Kidney tubule cell (primary cell): ENCODE measurements at places on chromosomes 4 and X.

- no peak for DNase-seq
These were observed 104.1 kb upstream of the SCOC start for GRCh38 chr4:140269369-140269768.

DNA sequence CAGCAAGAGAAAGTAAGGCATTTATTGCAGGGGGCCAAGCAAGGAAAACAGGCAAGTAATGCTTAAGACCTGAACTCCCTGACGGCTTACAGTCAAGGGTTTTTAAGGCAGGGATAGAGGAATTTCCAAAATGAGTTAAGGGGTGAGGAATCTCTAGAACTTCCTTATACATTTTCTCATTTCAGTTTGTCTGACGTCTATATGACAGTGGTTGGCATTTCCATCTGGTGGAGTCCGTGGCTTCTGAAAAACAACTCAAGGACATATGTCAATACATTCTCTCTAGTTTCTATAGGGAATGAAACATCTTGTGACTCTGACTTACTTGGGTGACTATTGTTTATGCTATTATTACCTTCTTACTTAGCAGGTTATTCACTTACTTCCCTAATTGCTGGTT lies 19.3 kb upstream of the GUCY2F start:
- no peak for DNase-seq

DNA sequence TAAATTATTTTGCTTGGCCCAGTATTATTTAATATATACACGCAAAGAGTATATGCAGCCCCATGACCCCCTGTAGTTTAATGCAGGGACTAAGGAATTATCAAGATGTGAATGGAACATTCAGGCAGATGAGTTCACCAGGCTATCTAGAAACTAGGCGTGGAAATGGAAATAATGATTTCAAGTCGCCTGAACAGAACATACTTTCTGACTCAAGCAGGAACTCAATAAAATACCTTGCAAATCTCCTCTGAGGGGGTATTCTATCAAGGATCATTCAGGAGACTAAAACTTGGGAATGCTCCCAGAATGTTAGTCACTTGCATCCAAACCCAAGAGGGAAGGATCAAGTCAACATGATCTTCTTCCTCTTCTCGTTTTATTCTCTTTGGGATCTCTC lies 59.6 kb upstream of the RASSF6 start:
- DNase-seq: peak; percentile 89

DNA sequence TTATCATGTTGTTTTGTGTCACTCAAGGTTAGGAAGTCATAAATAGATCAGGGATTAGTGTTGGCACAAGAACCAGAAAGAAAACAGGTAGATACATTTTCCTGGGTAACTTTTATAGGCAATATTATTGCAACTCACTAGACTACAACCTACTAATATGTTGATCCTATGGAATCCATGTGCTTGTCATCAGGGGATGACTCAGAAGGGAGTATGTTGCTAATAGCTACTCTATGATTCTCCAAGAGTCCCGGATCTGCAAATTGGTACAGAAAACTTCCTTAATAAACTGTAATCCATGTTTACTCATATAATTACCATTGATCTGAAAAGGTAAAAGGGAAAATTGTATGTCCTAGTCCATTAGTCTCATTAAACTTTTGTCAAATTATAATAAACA lies 11.7 kb upstream of the GNRHR start:
- no peak for DNase-seq

- peak; percentile 91 for DNase-seq
These were observed 144.1 kb downstream of the SOWAHB start for GRCh38 chr4:76753814-76754213.

GRCh38 chrX:10965174-10965798 lies 145.8 kb upstream of the HCCS start:
- DNase-seq: no peak

DNA sequence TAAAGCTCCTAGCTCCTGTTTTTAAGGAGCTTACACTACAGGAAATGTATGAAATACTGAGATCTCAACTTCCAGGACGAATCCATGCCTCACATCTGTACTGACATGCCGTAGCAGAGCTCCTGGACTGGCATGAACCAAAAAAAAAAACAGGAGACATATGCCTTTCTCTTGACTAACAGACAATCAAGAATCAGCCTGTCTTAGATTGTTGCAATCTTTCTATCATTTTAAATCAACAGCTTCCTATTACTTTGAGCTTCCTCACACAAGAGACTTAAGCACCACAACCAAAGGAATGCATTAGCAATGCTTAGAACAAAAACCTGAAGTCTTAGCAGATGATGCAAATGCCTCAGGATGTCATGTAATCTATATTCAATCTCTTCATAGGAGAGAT lies 34.7 kb upstream of the AREG start:
- DNase-seq: peak; percentile 37

GRCh38 chrX:37677243-37677642 lies 8.3 kb upstream of the XK start:
- DNase-seq: no peak

DNA sequence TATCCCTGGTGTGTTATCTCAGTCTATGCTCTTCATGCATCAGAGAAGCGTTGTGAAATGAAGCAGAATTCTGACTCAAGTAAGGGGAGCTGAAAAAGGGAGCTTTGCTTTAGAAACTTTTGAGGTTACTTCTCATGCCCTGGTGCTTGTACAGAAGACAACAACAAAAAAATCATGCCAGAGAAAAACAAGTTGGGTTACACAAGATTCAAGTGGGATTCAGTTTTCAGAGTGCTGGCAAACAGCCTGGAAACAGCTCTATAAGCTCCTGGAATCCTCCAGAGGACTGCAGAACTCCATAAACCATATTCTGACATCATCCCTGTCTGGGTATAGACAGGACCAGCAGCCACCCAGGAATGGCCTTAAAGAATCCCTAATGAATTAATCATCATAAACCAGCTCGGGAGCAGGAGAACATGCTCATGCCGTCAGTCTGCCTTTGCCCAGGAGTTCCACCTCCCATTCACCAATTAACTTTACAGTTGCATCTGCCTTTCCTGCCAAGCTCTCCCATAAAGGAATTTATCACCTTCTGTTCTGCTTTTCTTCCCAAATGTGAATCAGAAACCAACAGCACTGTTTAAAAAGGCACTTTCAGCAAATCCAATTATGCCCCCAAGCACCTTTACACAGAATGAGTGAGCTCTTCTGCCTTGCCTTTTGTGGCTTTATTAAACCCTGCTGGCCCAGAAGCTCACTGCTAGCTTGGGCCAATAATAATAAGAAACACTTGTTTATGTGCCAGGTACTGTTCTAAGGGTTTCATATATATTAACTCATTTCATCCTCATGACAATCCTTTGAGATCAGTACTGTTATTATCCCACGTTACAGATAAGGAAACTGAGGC lies 54.5 kb upstream of the FBXW7 start:
- DNase-seq: peak; percentile 87

DNA sequence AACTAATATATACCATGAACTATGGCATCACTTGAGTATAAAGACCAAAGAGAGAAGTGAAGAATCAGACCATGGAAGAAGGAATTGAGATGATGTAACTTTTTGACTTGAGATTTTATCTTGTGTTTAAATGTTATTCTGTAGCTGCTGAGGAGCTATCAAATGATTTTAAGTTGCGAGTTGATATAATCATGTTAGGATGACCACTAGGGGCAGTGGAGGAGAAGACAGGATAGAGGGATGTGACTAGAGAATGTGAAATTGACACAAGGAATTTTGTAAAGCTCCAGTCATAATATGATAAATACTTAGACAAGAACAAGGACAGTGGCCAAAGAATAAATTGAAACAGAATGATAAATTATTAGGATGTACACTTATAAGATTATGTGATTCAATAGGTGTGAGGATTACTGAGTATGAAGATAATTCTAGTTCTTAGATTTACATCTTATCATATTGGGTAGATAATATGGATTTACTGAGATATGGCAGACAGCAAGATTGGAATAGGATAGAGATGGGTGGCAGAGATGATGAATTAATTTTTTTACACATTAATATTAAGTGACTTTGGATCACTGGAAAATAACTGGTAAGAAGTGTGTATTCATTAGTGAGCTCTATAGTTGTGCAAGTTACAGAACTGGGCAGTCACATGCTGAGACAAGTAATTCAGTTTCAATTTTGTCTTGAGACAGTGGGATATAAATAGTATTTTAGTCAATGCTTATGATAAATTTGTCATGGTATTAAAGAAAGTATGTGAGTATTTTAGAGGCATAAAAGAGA lies 816.0 kb upstream of the PCDH10 start:
- DNase-seq: no peak

DNA sequence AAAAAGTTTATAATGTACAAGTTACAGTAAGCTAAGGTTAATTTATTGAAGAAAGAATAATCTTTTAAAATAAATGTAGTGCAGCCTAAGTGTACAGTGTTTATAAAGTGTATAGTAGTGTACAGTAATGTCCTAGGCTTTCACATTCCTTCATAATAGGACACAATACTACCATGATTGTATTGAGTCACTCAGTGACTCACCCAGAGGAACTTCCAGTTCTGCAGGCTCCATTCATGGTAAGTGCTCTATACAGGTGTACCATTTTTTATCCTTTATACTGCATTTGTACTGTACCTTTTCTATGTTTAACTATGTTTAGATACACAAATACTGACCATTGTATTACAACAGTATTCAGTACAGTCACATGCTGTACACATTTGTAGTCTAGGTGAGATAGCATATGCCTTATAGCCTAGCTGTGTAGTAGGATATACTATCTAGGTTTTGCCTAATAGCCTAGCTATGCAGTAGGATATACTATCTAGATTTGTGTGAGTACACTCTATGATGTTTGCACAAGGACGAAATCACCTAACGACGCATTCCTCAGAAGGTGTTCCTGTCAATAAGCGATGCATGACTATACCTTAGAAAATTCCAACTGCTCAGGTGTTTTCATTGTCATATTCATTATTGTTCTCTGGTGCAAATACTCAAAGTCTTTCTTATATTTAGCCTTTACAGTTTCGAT lies 5.5 kb upstream of the TMEM255A start:
- DNase-seq: peak; percentile 72

DNA sequence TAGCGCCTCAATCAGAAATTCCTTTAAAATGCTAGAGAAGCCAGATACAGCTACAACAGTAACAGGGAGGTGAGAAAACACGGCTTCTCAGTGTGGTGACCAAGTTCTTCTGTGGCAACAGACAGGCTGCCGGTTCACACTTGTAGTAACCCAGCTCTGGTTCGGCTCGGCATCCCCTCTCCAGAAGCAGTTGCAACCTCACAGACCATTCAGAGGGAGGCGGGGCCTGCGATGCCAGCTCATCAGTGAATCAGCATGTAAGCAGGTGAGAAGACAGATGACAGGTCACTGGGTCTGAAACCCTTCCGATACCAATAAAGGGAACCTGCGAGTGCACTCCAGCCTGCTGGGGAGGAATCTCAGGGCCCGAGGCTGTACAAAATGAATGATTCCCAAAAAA lies 251.0 kb downstream of the KCNIP4 start:
- peak; percentile 88 for DNase-seq

DNA sequence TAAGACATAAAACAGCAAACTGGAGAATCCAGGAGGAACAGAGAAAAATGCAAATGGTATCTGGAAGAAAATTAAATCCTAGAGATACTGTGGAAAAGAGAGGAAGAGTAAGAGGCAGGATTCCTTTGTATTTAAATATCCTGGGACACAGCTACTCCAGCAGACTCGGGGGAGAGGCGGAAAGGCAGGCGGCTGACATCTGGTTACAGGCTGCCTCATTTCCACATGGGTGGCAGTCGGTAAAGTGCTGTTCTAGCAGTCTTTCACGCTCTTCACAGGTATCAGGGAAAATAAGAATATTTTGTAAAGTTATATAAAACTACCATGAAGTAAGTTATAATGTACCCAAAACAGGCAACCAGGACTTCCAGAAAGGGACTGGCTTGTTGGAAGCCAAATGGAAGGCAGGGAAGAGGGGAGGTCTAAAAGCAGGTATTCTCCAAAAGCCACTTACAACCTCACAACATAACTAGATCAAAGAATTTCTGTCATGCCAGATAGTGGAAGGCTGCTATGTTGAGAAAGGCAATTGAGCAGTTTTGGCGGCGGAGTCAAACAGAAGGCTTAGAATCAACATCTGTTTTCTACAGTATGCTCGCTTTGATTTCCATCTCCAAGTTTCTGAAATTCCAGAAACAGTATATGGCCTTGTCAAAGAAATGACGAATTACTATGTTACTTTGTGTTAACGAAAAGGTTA lies 1.3 kb upstream of the TIGD2 start:
- no peak for DNase-seq

GRCh38 chr4:150867148-150867547 lies 147.9 kb downstream of the LRBA start:
- DNase-seq: peak; percentile 84

GRCh38 chr4:187312299-187312698 lies 588.6 kb upstream of the FAT1 start:
- DNase-seq: no peak

- DNase-seq: no peak
These were observed 31.8 kb downstream of the WDR1 start for GRCh38 chr4:10084651-10085358.

DNA sequence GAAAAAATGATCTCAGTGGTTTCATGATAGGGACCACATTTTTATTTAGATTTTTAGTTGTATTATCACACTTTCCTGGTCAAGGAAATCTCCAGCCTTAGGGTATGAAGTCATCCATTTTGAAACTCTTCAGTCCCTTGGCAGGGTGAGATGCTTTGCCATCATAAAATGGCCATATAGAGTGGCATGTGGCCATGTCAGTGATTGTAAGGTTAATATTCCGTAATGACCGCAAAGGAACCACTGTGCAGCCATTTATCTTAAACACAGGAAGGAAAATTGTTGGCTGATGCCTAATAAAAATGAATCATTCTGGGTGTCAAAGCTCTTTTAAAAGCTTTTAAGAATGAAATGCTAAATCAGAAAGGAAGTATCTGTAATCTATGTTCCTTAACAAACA lies 35.6 kb downstream of the COMMD8 start:
- DNase-seq: no peak

DNA sequence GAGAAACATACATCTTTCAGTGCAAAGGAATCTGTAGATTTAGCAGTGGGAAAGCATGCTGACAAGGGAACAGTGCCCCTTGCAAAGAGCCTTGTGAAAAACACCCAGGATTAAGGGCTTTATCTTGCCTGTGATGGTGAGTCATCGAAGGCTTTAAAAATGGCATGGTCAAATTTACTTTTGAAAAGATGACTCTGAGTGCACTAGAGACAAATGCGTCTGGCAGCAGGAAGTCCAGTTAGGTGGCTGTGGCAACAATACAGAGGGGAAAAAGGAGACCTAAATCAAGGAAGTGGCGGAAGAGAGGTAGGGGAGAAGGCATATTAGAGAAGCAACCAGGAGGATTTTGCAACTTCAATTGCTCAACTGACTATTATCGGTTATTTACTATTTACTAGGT lies 472.6 kb upstream of the CPEB2 start:
- DNase-seq: peak; percentile 17

GRCh38 chr4:31538877-31539276 lies 818.7 kb downstream of the PCDH7 start:
- no peak for DNase-seq

GRCh38 chr4:8917868-8918783 lies 46.5 kb upstream of the HMX1 start:
- peak; percentile 53 for DNase-seq

DNA sequence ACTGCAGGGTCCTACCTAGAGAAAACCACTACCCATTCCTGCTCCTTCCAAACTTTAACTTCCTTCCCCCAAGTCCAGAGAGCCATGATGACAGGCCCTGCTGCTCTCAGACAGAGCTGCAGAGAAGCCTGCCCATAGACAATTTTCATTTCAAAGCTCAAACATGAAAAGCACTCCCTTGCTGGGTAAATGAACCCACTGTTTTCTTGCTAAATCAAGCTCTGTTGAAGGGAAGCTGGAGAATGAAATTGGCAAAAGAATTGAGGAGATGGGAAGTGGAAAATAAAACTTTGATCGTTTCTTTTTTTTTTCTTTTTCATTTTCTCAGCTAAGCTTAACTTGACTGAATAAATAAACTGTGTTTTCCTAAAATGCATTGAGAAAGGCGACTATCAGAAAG lies 331.1 kb upstream of the CPEB2 start:
- DNase-seq: no peak
